Anterior cingulate cortex (tissue), 58 donors: ENCODE measurements at places on chromosomes 12 and 14.

- no peak for DNase-seq
Measured at GRCh38 chr12:107369679-107370078, 276.3 kb upstream of the CRY1 start.

DNA sequence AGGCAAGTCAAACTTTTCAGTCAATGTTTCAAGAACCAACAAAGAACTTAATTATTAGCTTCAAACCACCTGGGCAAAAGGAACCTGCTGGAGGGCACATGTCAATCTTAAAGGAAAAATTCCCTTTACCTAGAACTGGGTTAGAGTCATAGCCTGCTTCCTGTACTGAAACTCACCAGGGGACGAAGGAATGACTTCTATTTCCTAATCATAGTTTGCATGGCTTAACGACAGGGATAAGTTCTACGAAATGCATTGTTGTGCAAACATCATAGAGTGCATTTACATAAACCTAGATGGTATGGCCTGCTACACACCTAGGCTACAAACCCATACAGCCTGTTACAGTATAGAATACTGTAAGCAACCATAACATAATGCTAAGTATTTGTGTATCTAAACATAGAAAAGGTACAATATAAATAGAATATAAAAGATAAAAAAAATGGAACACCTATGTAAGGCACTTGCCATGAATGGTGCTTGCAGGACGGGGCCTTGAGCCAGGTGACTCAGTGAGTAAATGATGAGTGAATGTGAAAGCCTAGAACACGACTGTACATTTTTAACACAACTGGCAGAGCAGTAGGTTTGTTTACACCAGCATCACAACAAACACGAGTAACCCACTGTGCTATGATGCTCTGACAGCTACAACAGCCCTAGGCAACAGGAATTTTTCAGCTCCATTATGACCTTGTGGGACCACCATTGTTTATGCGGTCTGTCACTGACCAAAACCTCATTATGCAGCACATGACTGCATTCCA, 234.9 kb upstream of the CAND1 start:
- no peak for DNase-seq

DNA sequence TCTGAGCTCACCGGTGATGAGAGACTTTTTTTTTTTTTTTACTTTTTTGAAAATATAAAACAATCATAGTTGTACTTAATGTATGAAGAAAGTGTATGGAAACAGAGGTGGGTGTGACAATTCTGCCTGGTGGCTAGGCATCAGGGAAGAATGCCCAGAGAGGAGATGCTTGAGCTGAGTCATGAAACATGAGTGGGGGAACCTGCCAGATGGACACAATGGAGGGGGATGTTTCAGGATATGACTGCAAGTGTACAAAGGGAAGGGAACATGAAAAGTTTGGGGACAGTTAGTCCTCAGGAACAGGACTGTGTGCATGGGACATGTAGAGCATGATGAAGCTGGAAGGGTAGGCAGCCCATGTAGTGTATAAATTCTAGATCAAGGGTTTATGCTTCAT, 274.2 kb upstream of the E2F7 start:
- no peak for DNase-seq

- DNase-seq: no peak
Measured at GRCh38 chr12:40770781-40771180, 78.5 kb downstream of the CNTN1 start.

DNA sequence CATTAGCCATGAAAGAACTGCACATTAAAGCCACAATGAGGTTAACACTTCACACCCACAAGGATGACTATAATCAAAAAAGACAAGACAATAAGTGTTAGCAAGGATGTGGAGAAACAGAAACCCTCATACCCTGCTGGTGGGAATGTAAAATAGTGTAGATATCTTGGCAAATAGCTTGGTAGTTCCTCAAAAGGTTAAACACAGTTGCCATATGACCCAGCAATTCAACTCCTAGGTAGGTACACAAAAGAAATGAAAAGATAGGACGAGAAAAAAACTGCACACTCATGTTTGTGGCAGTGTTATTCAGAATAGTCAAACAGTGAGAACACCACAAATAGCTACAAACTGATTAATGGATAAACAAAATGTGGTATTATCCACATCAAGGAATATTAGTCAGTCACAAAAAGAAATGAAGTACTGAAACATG, 93.5 kb downstream of the ATXN2 start:
- DNase-seq: no peak

GRCh38 chr14:66022526-66022925, 463.6 kb upstream of the CCDC196 start:
- DNase-seq: no peak

GRCh38 chr14:102095231-102095870, 8.5 kb upstream of the HSP90AA1 start:
- no peak for DNase-seq

DNA sequence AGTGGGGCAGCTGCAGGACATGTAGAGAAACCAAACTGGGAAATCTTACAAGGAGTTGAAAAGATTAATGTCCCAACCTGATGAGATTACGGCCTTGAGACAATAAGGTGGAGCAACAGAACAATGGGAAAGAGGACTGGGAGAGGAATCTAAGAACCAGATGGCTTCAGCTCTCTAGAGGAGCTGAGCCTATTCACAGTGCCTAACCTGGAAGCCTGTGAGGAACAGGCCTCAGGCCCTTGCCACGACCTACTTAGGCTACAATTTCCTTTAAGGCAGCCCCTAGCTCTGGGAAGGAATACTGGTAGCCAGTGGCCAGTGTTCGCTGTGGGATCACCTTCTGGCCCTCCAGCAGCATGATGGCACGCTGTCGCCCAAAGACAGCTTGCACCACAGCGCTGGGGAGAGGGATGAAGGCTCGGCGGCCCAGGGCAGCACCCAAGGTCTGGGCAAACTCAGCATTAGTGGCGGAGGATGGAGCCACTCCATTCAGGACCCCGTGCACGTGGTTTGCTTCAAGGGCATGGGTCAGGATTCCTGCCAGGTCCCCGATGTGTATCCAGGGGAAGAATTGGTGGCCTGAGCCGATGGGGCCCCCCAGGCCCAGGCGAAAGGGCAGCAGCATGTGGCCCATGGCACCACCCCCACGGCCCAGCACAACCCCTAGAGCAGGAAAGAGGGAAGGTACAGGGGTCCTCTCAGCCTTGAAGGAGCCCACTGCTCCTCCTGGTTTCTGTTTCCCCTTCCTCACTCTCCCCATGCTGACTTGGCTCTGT, 2.6 kb downstream of the SDR39U1 start:
- DNase-seq: no peak

- DNase-seq: no peak
Measured at GRCh38 chr12:93679308-93679925, 2.2 kb downstream of the CRADD start.

- DNase-seq: no peak
Measured at GRCh38 chr12:100472325-100472724, 1.3 kb upstream of the NR1H4 start.

- no peak for DNase-seq
Measured at GRCh38 chr14:61219673-61220072, 61.5 kb downstream of the TMEM30B start.

DNA sequence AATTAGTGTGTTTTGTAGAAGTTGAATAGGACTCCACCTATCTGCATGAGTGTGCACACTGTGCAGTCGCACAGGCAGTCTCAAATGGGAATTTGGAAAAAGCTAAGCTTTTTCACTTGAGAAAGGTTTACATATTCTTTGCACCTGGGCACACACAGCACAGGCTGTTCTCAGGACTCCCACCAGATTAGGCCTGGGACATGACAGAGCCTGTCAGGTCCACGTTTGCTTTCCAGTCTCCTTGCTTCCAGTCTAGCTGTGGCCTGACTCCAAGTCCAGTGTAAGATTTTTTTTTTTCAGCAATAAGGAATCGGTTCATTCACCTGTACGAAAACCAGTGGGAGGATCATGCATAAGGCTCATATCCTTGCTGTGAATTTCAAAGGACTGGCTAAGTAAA, 181.3 kb downstream of the ZFP36L1 start:
- no peak for DNase-seq

DNA sequence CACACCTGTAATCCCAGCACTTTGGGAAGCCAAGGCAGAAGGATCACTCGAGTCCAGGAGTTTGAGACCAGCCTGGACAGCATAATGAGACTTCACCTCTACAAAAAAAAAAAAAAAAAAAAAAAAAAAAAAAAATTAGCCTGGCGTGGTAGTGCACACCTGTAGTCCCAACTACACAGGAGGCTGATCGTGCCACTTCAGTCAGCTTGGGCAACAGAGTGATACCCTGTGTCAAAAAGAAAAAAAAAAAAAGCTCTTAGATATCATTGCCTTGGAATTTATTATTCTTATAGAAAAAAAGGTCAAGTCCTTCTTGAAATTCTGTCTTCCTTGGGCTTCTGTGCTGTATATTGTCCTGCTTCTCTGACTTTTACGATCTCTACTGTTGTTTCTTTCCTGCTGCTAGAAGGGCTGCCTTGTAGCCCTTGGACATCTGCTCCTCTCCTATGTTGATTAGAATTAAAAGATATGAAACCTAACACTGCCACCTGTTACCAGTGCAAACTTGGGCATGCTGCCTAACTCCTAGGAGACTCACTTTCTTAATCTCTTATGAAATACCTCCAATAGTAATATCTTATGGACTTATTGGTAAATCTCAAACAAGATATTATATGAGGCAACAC, 5.7 kb downstream of the TMEM19 start:
- DNase-seq: no peak

DNA sequence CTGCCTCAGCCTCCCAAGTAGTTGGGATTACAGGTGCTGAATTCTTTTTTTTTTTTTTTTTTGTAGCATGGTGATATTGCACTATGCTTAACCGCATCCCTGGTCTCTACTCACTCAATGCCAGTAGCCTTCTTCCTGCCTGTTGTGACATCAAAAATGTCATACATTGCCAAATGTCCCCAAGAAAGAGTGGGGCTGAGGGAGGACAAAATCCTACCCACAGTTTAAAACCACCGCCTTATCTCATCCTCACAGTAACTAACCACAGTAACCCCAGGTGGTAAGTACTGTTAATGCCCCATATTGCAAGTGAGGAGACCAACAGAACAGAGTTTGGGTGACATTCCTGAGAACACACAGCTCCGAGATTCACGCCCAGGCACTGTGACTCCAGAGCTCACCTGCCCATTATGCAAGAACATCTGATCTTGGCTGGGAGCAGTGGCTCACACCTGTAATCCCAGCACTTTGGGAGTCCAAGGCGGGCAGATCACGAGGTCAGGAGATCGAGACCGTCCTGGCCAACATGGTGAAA, 19.6 kb downstream of the MORN3 start:
- no peak for DNase-seq

DNA sequence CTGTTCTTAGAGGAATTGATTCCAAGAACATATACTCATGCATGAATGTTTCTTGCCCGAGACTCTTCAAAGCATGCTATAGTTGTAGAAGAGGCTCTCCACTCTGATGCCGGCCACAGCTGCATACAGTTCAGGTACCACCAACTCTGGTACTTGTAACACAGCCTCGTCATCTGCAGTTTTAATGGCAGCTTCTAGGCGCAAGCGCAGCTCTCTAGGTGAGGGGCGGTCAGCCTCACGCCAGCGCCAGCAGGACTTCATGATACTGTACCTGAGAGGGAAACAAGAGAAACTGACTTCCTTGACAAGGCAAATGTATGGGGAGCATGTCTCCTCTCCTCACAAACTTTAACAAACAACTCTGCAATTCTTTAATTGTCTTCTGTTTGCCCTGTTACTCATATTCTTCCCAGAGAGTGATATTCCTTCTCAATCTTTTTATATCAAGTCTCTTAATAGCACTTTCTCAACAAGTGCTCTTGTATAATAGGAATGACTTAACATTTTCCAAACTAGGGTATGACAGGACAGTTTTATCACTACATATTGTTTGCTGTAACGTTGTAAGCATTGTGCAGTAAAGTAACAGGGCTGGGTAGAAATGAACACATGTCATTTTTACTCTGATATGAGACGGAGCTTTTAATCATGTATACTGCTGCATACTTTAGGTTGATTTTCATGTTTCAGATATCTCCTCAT, 6.8 kb upstream of the MAGOHB start:
- no peak for DNase-seq

- DNase-seq: no peak
Measured at GRCh38 chr14:50635141-50635540, 33.0 kb downstream of the SAV1 start.

- no peak for DNase-seq
Measured at GRCh38 chr14:42149609-42150261, 543.1 kb downstream of the LRFN5 start.

DNA sequence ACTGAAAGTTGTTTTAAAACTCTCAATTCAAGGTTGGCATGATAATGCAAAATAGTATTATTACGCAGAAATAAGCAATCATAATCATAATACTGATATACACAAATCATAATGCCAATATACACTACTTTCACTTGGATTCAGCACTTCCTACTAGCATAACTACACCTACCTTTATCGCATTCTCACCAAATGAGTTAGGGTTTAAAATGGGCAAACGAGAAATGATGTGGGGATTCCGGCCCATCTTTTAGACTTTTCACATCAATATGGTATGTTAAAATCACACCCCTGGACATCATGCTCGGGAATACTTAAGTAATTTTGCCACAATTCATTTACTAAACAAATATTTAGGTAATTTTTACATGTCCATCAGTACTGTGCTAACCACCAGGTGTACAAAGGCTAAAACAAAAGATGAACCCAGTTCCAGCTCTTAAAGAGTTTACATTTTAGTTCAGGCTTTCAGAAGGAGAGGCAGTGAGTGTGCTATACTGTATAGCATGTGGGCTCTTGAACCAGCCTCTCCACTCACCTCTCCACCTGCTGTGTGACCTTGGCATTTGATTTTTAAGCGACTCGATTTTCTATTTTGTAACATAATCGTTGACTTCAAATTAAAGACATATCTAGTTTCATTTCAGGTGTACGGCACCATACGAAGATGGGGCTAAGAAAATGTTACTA, 1.1 kb upstream of the USP15 start:
- DNase-seq: no peak

- no peak for DNase-seq
Measured at GRCh38 chr12:7091660-7092228, 501 bp downstream of the C1R start.

- no peak for DNase-seq
Measured at GRCh38 chr12:54572881-54573280, 15.6 kb downstream of the PPP1R1A start.

DNA sequence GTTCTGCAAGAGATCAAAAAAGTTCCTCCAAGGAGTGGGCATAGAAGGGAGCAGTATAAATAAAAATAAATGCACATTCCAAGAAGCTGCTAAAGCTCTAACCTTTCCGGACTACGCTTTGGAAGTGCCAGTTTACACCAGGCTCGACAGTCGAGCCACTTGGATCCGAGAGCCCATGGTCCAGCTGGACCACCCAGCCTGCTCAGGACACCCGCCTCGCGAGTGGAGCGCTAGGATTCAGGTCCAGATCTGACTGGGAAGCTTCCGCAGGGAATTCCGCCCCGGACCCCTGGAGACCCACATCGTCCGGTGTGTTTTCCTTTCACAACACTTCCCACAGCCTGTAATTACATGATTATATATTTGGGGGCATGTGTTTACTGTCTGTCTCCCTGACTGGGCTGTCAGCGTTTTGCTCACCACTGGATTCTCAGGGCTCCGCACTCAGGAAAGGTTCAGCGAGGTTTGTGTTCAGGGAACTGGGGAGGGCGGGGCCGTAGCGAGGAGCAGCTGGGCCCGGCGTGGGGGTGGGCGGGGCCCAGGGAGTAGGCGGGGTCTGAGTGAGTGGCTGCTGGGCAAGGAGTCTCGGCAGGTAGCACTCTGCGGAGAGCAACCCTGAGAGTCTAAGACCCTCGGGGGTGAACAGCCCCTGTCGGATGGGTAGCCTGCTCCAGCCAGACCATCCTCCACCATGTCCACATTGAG, 52.3 kb upstream of the TMEM263 start:
- DNase-seq: peak; percentile 1

- DNase-seq: no peak
Measured at GRCh38 chr12:3004655-3005565, 45.7 kb downstream of the TEAD4 start.

GRCh38 chr14:104332634-104333270, 194.4 kb downstream of the KIF26A start:
- DNase-seq: no peak
